ENCODE measurements at places on chromosomes 6 and 20.

- DNase-seq: no peak
Observed at GRCh38 chr20:57409672-57410397, 18.6 kb downstream of the RBM38 start.

DNA sequence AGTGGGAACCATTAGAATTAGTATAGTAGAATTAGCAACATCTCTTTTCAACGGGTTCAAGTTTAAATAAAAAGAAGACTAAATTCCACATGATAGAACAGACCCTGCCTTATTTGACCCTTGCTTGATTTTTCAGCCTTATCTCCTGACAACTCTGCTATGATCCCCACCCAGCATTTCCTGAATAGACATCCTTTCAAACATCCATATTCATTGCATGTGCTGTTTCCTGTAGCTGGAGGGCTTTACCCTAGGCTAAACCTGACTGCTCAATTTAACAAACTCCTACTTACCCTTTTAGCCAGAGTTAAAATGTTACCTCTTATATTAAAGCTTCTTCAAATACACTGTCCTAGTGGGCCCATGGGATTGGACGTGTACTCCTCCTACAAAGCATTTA, 594.8 kb upstream of the ARID1B start:
- no peak for DNase-seq

GRCh38 chr6:41214559-41215238, 13.4 kb upstream of the TREML4 start:
- DNase-seq: no peak

- no peak for DNase-seq
Observed at GRCh38 chr6:82057846-82058554, 189.5 kb downstream of the IBTK start.

GRCh38 chr20:60206259-60206658, 248.0 kb downstream of the CDH26 start:
- peak; percentile 50 for DNase-seq

GRCh38 chr6:132960720-132961119, 146.4 kb downstream of the RPS12 start:
- DNase-seq: no peak

GRCh38 chr20:20815711-20816455, 103.4 kb upstream of the RALGAPA2 start:
- no peak for DNase-seq

GRCh38 chr6:52995913-52996645, 995 bp upstream of the GSTA4 start:
- peak; percentile 73 for DNase-seq

- no peak for DNase-seq
Observed at GRCh38 chr6:56311533-56312448, 64.4 kb upstream of the COL21A1 start.

DNA sequence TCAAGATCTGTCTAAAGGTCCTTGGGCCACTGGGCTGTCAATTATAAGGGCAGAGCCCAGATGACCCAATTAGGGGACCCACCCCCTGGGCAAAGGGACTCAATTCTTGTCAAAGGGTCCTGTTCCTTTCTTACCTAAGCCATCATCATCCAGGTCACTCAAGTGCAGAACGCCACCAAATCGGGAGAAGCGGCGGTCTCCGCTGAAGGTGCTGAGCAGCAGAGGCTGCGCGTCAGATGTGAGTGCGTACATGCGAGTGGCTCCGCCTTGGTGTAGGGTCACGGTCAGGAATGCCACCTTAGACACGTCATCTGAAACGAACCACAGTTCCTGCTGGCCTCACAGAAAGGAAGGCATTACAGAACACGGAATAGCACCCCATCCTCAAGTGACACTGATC, 34.2 kb downstream of the MRS2 start:
- no peak for DNase-seq

GRCh38 chr6:166556863-166557322, 29.6 kb downstream of the RAMACL start:
- DNase-seq: peak; percentile 70

DNA sequence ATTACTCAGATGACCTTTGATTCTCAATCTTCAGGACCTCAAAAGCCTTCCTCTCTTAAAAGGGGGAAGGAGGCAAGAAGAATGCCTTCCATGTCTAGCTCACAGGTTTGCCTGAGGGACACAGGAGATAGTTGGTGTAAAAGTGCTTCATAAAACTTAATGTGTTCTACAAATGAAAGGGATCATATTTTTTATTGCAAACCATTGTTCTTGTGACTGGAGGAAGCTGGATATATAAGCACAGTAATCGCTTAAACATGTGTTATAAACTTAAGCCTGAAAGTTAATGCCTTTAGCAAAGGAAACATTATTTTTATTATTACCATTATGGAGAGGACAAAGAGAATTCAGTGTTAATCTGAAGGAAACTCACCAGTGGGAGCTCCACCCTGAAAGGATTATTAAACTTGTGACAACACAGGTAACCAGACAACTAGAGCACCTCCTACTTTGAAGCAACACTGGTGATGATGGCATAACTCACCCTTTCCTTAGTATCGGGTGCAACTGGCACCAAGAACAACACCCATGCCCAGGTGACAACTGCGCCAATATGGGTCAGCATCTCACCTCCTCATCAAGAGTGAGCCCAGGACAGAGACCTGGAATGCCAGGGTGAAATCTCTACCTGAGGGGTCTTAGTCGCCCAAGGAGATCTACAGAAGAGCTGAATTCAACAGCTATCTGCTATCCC, 288.7 kb upstream of the PRDM1 start:
- no peak for DNase-seq

Data from inflammatory macrophage treated with lipopolysaccharide for 4 hours (primary cell).